ENCODE measurements at places on chromosomes 5 and 9. TPM values are rescaled to one million over a fixed set of nuclear protein-coding genes. Genes with fewer than 3 reads are reported as not detected.

DNA sequence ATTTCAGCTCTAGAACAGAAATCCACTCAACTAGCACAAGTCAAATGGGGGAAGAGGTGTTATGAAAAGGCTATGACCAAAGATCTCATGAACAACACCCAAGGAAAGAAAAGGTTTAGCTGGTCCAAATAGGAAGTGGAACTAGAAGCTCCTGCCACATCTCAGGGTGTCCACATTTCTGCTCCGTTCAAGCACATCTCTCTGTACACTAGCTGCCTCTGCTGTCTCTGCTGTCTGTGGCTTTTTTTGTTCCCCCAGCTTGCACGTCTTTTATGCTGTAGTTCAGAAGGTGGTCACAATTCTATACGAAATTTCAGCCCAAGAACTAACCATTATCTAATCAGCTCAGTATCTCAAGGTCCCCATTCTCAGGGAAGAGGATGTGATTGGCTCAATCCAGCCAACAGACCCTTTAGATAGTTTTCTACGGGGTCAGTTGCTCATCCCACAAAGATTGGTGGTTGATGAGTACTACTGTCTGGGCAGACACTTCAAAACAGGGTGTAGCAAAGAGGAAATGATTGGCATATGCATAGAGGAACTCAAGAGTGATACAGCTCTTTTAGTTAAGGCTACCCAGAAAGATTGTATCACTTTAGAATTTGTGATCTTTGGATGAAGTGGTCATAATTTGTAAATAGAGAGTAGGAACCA, 44.0 kb downstream of the FANCC start:
- DNase-seq, result no peak

DNA sequence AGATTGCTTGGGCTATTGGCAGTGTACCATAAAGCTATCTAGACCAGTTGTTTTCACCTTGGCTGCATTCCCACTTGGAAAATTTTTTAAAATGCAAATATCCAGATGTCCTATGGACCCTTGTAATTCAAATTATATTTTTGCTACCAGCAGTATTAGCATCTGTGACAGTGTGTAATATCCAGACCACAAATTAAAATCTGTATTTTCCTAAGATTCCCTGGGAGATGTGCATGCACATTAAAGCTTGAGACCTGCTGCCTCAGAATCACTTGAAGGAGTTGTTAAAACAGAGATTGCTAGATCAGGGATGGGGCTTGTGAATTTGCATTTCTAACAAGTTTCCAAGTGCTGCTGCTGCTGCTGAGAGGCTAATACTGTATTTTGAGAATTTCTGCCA, 381.2 kb upstream of the PDE4D start:
- DNase-seq, result no peak

DNA sequence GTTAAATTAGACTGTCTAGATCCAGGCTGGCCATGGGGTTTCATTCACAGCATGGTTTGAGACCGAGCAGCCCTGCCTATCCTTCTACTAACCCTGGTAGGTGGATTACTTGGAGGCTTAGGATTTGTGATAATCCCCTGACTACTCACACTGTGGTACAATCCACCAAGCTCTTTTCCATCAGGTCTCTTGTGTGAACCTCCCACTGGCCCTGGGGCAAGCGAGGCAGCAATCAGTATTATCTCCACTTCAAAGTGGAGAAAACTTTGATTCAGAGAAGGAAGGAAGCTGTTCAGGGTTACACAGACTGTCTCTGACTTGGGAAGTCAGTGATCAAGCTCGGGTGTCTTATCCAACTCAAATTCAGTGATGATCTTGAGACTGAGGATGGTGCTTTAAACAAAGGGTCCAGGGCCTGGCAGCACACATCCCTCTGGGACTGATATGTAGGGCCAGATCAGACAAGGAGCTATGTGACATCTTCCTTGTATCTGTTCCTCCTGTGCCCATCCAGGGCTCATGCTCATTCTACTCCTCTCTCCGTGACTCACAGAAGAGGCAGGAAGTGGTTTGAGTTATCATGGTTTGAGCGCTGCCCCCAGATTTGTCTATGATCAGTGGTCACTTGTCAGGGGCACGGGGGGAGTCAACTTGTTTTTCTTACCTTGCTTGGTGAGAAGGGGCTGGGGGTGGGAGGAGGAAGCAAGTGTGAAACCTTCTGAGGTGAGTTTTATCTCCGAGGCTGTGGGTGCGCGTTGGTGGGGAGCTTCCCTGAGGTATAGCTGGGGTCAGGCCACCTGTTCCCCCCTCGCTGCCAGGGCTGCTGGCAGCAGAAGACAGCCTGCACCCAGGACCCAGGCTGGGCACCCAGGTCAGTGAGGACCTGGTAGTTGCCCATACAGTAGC, 48.6 kb downstream of the RGS3 start:
- peak; percentile 82 for DNase-seq

GRCh38 chr9:70250221-70250620, 8.6 kb upstream of the SMC5 start:
- no peak for DNase-seq

DNA sequence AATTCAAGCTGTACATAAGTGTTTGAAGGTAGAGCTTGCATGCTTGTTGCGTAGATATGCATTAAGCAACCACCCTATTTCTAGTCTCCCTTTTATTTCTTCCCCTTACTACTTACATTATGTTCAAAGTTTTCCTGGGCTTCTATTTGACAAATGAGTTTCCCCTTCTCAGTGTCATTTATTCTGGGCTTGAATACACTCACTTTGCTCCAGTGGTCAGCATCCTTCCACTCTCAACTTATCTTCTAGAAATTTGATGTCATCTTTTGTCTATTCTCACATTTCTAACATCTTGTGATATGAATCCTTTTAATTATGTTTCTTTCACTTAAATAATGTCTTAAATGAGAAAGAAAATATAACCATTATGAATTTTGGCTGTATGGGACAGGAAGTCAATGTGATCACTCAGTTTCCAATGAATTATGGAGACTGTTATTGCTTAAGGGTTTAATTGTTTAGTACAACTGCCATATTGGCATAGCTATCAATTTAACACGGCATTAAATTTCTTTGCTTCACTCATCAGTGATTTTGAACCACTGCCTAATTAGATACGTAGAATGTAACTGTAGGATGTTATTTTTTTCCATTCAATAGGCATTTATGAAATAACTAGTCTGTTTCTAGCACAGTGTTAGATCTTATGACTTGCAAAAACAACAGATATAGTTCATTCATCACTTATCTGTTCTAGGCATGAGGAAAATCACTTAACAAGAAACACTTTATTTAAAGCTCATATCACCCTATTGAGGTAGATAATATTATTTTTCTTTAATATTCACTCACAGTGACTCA, 105.5 kb upstream of the CDH12 start:
- no peak for DNase-seq

DNA sequence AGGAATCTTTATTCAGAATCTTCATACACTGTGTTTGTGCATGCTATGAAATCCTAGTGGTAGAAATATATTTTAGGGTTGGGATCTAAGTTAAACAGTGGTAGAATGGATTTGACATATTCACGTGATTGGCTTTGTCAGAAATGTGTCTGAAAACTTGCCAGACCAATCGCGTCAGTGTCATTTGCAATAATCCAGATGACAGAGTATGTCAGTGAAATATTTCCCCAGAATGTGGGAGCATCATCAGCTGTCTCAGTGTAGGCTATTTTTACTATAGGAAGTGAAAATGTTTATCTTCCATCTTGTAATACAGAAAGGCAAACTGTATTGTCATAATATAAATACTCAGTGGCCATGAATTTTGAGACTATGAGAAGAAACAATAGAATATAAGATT, 220.6 kb upstream of the EDIL3 start:
- DNase-seq, result no peak

GRCh38 chr9:5560443-5561100, 50.2 kb downstream of the PDCD1LG2 start:
- no peak for DNase-seq

DNA sequence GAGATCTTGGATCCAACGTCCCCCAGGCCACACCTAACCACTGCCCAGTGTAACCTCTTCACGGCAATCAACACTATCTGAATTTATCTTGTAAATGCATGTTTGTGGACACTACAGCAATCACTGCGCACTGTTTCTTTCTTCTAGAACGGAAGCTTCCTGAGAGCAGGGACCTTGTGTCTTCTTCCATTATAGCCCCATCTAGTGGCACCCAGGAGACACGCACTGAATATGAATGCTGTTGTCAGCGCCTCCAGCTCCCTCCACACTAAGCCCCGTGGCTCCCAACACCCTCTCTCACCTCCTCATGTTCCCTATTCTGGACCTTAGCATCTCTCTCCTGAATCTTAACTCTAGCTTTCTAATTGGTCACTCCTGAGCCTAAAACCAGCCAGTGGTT, 72.7 kb downstream of the SMIM23 start:
- DNase-seq, result no peak

DNA sequence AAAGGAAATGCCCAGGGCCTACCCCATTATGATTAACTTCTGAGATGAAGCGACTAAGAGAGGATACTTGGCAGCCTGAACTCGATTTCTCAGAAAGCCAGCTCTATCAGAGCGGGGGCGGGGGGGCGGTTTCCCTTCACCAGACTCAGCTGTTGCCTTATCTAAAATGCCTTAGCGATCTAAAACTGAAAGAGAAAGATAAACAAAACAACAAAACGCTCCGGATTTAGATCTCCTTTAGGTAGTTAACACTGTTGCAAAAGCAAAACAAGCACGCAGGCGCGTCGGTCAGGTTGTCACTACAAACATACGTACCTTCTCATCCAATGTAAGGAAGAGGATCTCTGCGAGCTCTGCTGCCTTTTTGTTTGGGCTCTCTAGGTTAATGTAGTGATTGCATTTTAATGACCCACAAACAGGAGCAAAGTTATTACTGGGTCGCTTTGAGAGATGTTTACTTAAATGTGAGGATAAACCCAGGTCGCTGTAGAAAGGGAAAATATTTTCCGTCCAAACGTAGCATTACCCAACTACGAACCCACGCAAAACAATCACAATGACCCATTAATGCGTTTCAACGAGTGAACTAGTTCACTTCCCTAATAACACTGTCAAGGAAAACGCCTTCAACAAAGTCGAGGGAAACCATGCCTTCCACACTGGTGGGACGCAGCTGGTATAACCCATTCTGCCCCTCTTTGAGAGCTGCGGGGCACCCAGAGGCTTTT, 982 bp downstream of the EPB41L4A start:
- peak; percentile 29 for DNase-seq

DNA sequence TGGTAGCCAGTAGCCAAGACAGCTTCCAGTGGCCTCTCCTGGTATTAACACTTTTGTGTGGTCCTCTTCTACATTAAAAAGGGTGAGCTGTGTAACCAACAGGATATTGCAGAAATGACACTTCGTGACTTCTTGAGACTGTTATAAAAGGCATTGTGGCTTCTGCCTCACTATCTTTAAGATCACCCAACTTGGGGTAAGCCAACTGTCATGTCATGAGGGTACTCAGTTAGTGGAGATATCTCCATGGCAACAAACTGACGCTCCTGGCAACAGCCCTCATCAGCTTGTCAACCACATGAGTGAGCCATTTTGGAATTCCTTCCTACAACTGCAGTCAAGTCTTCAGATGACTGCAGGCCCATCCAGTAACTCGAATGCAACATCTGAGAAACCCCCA, 121.7 kb downstream of the DEPDC1B start:
- no peak for DNase-seq

GRCh38 chr5:143036146-143036927, 266.2 kb downstream of the ARHGAP26 start:
- DNase-seq, result no peak

GRCh38 chr9:123073991-123074422, 40.5 kb downstream of the GPR21 start:
- no peak for DNase-seq

DNA sequence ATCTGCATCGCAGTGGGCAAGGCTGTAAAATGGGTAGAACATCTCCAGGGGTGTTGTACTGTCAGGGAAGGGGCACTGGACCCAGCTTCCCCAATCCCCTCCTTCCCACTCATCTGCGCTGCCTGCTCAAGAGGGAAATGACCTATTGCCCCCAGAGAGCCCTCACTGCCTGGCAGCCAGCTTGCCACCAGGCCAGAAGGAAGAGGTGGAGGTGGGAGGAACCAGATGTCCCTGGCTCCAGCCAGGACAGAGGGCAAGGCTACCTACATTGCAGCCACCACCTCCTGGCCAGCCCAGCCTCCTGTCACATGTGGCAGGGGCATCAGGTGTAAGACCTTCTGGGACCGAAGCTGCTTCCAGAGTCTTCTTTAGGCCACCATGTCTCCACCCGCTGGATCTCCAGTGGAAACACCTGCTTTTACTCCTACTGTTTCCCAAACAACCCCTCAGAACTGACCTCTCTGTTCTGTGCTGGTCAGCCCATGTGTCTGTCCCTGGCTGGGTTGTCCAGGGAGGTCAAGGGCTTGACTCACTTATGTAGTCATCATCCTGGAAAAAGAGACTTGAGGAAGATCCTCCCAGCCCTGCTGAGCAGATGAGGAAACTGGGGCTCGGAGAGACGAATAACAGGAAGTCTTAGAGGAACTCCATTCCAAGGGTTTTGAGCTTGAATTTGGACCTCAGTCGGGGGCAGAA, 42.3 kb downstream of the JADE2 start:
- no peak for DNase-seq

GRCh38 chr5:72505539-72506157, 1.6 kb downstream of the ZNF366 start:
- DNase-seq, result no peak

DNA sequence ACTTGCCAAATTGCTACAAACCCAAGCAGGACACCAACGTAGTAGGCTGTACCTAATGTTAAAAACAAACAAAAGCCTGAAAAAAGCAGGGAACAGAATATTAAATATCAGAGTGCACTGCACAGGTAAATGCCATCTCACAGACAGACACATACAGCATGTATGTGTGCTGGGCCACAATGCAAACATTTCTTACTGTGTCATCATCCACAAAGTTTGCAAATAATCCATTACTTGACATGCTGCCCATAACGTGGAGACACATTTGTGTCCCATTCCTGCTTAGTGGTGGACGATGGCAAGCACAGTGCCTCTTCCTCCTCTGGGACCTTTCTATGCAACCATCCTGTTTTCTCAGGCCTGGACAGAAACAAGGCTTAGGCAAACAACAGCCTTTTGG, 44.7 kb downstream of the GOLM1 start:
- no peak for DNase-seq

- no peak for DNase-seq
Measured at GRCh38 chr5:138949988-138950387, 74.9 kb upstream of the LRRTM2 start.

DNA sequence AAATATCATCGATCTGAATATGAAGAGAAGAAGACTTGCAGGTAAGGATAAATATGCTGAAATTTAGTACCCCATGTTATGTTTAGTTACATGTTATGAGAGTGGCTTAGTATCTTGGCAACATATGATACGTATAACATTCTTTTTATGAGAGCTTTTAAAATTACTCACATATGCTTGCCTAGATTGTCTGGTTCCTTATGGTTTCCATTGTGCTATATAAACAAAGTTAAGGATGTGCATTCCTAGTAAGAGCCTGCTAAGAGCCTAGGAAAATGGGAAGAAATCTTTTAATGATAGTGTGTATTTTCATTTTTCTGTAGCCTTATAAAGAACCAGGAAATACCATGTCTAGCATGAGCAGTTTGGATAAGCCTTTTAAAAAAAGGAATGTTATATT, 112.0 kb upstream of the KCNN2 start:
- DNase-seq, result no peak

GRCh38 chr5:122779451-122779850, 4.6 kb downstream of the SNX2 start:
- DNase-seq, result no peak

GRCh38 chr9:95004411-95005277, 278.1 kb downstream of the AOPEP start:
- peak; percentile 21 for DNase-seq

The LCN2 gene
- total RNA-seq, result not detected

The ANKRD31 gene
- 0.96 TPM for total RNA-seq

The MARCOL gene
- not detected for total RNA-seq

The TRPM6 gene
- not detected for total RNA-seq

The FLT4 gene
- 8.6 TPM for total RNA-seq

The DNAI1 gene
- not detected for total RNA-seq

The HSD17B3 gene
- total RNA-seq, result 0.88 TPM

The FAM153A gene
- 82.9 TPM for total RNA-seq

The MLANA gene
- not detected for total RNA-seq

Measured in T-cell (primary cell).